ENCODE measurements at places on chromosomes 2 and 18.

GRCh38 chr2:193703411-193703810 lies 1508.7 kb upstream of the TMEFF2 start:
- no peak for DNase-seq

- DNase-seq: no peak
These were observed 79.4 kb upstream of the TMEM200C start for GRCh38 chr18:5974696-5975095.

DNA sequence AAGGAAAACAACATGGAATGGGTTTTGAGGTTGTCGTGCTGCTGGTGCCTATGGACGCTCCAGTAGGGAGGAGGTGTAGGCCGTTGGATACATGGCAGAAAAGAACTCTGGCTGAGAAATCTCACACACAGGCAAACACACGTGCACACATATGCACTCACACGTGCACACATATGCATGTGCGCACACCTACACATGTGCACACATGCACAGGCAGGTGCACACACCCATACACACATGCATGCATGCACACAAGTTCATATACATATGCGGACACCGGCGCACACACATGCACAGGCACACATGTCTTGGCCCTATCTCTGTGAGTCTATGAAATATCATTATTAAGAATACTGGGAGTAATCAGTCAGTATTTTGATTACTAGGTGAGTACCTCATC lies 150.4 kb downstream of the LRRC30 start:
- no peak for DNase-seq

GRCh38 chr2:99032786-99033185 lies 96.8 kb upstream of the CRACDL start:
- no peak for DNase-seq

DNA sequence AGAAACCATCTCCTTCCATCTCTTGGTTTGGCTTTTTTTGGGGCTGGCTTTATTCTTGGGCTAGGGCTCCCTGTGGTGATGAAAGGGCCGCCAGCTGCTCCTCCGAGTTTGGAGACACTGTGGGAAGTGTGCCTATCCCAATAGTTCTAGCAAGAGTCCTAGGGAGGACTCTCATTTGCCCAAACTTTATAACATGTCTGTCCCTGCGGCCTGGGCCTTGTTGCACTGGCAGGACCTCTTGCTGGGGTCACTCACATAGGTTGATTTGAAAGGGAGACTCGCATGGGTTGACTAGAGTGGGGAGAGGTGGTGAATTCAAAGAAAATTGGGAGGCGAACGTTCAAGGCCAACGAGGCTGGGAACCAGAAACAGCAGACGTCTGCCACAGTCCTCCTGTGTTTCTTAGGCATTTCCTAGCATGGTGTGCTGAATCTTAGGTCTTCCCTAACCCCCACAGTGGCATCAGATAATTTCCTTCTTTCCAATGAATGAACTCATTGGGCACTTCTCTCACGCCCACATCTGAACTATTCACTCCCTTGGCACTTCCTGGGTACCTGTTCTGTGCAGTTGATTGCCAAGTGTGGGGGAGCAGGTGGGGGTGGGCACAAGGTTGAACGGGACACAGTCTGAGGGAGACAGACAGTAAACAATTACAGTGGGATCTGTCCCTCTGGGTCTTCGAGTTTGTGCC lies 26.8 kb downstream of the NIFK start:
- no peak for DNase-seq

DNA sequence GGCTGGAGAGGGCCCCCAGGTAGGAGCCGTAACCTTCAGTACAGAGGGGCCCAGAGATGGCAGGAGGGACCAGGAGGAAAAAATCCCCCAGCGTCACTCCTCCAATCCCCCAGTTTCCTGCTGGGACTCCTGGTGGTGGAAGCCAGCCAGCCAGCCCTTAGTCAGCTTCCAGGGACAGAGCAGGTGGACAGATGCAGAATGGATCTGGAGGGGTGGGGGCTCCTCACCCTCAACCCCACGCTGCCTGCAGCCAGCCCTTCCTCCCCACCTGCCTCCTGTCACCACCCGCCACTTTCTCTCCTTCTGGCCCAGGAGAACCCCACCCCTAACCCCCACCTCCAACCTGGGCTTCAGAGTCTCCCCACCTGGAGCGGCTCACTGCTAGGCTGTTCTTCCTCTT lies 21.1 kb downstream of the EMX1 start:
- DNase-seq: no peak

Data from stimulated activated CD4-positive, alpha-beta T cell treated with anti-CD3 and anti-CD28 coated beads, Interleukin-1b, Interleukin-23, amount 100 ng/mL, for 1 hour (primary cell).